ENCODE measurements at places on chromosomes 7 and 10.

- DNase-seq, result no peak
These were observed 261.5 kb downstream of the CDK14 start for GRCh38 chr7:90857603-90858002.

DNA sequence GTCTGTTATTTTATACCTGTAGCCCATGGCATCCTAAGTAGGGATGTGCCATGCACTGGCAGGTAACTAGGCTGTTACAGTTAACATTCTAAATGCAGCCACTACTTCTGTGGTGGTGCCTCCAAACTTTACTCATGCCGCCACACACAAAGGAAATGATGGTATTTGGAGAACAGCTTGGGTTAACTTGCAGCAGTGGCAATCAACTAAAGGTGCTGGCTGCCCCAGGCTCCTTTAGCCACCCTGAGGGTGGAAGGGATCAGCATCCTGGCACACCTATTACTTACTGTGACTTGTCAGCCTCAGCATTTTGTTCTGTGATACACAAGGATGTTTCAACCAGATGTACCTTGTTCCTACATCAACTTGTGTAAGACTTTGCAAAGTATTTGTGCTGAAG, 221.8 kb upstream of the PPP1R3A start:
- DNase-seq, result no peak

- peak; percentile 81 for DNase-seq
These were observed at the start of gene GATA3 for GRCh38 chr10:8054494-8055407. TSS of gene GATA3 (plus strand) at chr10:8054688. CDS start at chr10:8055656, 968 bp downstream.

DNA sequence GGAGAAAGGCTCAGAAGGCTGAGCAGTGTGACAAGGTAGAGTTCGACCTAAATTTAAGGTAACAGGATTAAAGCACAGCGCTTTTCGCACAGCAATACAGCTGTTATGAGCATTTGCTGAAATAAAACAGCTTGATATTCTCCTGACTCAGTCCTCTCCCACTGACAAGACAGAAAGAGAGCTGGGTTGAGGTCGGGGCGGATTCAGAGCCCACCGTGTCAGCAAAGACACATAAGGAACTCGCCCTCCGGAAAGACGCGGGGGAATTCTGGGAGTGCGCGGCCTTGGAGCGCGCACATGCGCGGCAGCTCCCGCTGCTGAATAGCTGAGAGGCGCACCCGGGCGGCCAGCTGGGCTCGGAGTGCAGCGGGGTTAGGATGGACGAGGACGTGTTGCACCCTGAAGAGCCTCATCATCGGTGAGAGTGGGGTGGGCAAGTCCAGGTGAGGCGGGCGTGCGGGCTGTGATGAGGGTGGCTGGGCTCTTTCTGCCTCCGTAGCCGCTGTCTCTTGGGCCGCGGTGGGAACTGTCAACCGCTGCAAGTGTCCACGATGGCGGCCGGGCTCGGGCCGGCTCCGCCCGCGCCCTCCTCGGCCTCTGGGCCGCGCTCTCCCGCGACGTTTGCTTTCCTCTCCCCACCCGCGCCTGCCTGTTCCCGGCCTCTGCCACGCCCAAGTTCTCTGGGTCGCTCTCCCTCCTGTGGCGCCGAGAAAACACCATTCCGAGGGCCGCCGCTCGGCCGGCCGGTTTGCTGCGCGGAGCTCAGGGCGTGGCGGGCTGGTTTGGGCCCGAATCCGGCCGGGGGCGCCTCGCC, 120.6 kb downstream of the LYZL1 start:
- peak; percentile 17 for DNase-seq

DNA sequence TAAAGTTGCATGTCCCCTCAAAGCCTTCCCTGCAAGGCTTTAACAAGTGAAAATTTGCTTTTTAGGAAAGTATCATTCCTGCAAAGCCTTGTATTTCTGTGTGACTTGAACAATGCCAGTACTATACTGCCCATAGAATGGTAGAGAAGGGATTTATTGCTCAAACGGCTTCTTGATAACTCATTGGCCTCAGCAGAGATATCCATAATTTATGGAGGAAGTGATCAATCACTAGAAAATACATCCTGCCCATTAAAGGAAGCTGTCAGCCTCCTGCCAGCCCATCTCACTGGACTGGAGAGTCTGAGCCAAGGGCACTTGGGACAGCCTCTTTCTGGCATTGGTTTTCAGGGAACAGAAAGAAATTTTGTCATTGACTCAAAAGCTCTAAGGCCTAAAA, 152.6 kb downstream of the XPNPEP1 start:
- no peak for DNase-seq

GRCh38 chr10:98000346-98000745, 30.1 kb downstream of the CRTAC1 start:
- no peak for DNase-seq

DNA sequence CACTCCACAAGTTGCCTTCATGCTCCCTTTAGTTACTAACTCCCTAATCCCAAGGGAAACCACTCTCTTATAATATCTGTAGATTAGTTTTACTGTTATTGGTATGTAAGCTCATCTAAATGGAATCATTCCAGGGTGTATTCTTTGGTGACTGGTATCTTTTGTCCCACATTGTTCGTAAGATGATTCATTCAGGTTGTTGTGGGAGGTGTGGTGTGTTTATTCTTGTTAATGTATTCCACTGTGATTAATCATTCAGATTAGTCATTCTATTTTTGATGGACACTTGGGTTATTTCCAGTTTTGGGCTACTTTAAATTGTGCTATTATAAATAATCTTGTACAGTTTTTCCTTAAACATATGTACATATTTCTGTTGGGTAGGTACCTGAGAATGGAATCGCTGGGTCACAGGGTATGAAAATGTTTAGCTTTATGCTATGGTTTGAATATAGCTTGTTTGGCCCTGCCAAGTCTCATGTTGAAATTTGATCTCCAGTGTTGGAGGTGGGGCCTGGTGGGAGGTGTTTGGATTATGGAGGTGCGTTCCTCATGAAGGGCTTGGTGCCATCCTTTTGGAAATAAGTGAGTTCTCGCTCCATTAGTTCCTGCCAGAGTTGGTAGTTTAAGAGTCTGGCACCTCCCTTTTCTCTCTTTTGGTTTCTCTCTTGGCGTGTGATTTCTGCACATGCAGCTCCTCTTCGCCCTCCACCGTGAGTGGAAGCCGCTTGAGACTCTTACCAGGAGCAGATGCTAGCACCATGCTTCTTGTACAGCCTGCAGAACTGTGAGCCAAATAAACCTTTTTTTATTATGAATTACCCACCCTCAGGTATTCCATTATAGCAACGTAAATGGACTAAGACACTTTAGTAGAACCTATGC, 13.8 kb downstream of the BTRC start:
- DNase-seq, result no peak

DNA sequence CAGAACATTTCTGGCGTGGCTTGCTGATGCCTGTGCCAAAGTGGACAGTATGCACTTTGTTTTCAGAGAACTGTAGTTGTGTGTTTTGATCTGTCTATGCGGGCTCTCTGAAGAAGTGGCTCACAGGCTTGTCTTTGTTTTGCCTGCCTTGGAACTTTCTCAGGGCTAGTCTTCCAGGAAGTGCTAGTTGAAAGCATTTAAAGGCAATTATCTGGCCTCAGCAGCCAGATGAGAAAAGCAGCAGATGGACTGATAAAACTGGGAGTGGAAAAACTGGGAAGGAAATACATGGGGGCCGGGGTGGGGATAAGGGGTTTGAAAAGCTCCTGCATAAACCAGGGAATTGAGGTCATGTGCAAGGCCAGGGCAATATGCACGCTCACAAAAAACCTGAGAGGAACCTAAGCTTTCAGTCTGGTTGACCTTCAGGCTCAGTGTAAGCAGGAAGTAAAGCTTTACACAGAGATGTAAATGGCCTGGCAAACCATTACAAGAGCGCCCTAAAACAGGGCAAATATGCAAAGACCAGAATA, 94.5 kb downstream of the ZNF33B start:
- no peak for DNase-seq

GRCh38 chr10:110504111-110504735, 6.5 kb downstream of the DUSP5 start:
- DNase-seq, result peak; percentile 35

DNA sequence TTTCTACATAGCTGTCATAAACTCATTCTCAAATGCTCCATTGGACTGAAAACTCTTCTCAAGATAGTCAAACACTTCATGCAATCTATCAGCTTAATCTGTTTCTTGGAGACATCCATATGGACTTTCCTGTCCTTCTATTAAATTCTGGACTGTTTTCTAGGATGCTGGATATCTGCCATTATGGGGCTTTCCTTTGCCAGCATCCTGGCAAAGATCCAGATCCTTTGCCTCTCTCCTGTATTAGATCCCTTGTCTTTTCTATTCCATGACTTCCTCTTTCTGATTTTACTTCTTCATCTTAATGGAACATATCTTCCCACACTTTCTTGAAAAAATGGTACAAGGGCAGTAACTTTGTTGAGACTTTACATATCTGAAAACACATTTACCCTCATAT, 35.9 kb upstream of the SKAP2 start:
- DNase-seq, result no peak

DNA sequence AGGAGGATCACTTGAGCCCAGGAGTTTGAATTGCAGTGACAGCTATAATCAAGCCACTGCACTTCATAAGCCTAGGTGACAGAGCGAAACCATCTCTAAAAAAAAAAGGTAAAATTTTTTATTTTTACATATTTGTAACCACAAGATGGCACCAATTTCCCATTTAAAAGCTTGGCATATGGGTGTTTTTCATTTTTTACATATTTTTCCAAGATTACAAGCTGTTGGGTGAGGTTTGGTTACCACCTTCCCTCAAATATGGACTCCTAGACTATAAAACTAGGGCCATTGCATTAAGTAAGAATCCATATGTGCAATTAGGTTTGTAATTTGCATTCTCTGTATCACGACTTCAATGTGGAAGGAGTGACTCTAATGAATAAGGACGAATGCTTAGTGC, 129.3 kb upstream of the ACBD5 start:
- no peak for DNase-seq

DNA sequence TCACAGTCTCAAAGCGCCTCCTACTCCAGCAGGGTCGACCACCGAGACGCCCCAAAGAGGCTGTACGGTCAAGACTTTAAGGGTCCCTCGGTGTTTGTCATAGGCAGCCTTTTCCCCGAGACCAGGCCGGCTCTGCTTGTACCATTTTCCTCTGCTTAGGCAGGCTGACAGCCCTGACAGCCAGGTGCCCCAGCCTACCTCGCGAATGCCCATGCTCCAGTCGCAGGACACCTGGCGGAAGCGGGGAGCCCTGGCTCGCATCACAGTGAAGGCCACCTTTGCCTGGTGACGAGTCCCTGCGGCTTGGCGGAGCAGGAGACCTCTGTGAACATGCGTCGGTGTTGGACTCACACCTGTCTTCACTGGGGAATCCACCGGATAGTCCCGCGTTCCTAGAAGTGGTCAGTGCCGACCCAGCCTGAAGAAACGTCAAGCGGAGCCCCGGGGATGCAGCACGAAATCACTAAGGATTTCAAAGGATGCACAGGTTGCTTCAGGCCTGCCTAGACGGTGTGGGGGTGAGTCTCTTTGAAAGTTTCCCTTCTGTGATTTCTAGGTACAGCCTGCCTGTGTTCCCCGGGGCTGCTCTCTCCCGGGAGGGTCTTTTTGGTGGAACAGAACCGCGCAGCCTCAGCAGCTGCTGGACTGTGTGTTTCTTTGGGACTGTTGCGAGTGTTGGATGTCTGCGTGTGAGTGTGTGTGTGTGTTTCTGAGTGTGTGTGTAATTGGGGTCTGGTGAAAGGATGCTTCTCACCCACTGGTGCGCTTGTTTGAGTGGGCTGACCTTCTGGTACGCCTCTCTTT, 30.5 kb upstream of the ZNF273 start:
- no peak for DNase-seq

GRCh38 chr7:29878081-29878688, 71.9 kb downstream of the WIPF3 start:
- DNase-seq, result no peak

DNA sequence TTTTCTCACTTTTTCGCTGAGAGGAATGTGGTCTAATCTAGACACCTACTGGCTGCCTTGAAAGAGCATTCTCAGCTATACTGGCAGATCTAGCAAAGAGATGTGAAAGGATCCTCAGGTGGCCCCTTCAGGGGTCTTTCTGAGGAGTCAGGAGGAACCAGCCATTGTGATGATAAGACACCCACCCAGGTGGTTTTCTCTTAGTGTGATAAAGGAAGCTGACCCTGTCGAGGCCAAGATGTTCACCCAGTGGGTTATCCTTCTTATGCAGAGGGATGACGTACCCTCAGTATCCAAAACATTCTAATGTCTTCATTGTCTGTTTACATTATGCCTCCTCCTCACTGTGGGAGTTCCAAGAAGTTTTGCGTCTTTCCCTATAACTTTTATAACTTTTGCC, 98.3 kb upstream of the LRGUK start:
- DNase-seq, result no peak

- DNase-seq, result no peak
These were observed 22.7 kb downstream of the CYP2C19 start for GRCh38 chr10:94785211-94785610.

- DNase-seq, result no peak
These were observed 74.0 kb downstream of the WNT2 start for GRCh38 chr7:117248829-117249228.

DNA sequence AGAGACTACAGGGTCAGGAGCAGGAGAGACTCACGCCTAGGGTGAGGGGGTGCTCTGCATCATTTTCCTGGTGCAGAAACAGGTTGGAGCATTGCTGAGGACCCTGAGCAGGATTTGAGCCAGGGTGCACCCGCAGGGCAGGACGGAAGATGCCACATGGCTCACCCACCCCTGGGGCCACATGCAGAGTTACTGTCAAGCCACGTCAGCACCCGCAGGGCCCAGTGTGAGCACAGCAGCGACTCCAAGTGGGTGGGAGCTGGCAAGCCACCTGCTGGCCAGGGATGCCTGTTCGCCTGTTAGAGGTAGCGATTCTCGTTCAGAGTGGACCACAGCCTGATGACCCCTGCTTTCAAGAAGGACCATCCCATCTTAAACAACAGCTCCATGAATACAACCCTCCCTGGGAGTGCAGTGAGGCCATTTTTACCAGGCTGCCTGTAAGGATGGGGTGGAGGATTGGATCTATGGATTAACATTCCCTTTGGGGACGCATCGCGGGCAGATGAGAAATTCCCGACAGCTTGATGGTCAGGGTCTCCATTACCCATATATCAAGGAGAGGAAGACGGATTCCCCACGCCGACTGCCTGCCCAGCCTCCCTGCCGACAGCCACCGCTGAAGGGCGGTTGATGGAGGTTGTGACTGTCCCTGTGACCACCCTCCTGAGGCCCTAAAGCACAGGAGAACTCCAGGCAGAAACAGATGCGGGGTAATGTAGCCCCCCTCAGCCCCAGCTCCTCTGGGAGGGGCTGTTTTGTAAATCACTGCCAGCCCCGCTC, 101.1 kb upstream of the RET start:
- DNase-seq, result peak; percentile 1

DNA sequence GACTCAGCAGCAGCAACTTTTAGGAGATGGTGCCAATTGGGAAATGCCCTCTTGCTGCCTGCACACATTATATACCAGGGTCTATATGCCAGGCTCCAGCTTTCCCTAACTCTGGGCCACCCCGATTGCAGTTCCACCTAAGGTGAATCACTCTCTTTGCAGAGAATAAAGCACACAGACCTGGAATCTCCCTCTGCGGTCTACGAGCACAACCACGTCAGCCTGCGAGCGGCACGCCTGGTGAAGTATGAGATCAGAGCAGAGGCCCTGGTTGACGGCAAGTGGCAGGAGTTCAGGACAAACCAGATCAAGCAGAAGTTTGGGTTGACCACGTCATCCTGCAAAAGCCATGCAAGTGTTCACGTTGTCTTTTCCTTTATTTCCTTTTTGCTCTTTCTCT, 38.2 kb upstream of the PLEKHA1 start:
- no peak for DNase-seq

Data from T-helper 1 cell (primary cell).